ENCODE measurements at places on chromosomes 5 and 9.

DNA sequence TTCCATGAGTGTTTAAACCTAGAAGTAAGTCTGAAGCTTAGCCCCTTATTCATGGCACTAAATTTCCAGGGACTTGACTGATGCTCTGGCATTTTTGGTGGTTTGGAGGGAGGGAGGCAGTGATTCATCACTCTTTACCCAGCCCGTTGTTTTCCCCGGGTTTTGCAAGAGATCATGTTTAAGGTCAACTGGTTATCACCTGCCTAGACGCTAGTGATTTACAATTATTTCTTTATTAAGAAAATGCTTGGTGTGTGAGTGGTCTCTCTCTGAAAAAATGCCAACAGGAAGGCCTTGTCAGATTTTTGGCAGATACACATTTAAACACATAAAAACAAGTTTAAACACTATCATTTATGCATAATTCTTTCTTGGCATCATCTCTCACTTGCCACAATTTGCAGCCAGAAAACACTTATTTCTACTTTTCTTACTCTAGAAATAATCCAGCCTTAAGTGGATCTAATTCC lies 737.9 kb upstream of the ZNF608 start:
- DNase-seq: no peak

DNA sequence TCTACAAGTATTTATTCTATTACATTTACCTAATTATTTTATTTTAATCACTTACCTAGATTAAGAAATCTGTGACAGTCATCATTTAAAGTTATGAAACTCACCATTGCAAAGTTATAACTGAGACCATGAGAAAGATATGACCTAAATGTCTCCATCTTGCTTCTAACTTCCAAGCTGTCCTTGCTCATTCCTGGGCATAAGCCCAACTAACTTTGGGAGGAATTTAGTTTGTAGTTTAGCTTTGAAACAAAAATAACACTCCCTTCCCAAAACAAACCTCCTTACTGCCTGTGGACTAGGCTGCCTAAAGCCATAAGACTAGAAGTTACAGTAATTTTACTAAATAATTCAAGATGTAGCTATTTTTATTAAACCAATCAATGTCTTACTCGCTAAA lies 195.6 kb upstream of the RAI14 start:
- DNase-seq: no peak

GRCh38 chr5:141875795-141876627 lies 2.2 kb downstream of the PCDH1 start:
- DNase-seq: no peak

DNA sequence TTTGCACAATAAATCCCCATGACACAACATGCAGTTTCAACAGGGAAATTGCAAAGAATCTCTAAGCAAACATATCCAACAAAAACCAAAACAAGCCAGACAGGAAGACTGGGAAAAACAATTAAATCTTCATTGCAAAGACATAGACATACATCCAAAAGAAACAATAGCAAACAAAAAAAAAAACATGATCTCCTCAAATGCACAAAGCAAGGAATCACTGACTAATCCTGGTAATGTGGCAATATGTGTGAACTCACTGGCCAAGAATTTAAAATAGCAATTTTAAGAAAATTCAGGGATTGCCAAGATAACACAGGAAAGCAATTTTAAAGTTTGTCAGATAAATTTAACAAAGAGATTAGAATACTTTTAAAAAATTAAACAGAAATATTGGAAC lies 520.1 kb upstream of the SMC2 start:
- DNase-seq: no peak

DNA sequence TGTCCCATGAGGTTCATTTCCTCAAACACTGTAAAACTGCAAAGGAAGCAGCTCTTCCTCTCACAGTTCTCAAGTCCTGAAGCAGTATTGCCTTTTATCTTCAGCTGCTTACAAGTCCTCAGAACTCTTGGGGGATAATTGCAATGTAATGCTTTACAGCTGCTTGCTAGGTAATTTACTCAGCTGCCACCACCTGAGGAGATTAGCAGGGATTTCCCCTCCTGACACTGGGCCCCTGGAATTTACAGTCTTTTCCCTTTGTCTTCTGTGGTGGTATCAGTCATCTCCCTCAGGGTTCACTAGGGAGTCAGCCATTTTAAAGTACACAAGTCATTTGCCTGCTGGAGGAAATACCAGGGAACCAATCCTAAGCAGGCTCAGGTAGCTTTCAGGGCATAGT lies 754.3 kb upstream of the GRAMD2B start:
- DNase-seq: no peak

DNA sequence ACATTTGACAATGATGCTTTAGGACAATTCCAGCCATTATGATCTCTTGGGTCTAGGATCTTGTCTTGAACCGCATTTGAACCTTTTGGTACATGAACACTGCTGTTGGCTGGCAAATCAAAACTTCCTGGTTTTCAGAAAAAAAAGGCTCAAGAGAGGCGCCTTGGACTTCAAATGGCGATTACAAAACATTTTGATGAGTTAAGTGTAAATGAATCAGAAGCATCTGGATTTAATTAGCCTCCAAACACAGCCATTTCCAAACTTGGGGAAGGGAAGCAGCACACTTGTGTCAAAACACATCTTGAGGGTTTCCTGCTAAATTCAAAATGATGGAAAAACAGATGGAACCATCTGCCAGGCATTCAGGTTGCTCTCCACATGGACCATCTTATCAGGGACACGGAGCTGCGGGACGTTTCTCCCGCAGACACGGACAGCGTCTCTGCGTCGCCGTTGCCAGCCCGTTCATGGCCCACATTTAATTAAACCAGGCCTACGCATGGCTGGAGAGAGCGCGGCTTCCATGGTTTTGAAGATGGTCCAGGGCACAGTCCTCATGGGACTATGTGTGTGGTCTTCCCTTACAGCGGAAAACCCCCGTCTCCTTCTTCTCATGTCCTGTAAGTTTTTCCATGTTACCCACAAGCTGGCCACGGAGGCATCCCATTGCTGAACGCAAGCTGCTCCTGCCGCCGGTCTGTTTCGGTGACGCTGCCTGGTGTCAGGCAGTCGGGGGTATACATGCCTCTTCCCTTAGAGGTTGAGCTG lies 55.8 kb upstream of the PTCH1 start:
- no peak for DNase-seq

- no peak for DNase-seq
These were observed 59.8 kb downstream of the SH3RF2 start for GRCh38 chr5:145996135-145996534.

- DNase-seq: peak; percentile 28
These were observed 3.3 kb upstream of the LHX2 start for GRCh38 chr9:124008303-124008693.

DNA sequence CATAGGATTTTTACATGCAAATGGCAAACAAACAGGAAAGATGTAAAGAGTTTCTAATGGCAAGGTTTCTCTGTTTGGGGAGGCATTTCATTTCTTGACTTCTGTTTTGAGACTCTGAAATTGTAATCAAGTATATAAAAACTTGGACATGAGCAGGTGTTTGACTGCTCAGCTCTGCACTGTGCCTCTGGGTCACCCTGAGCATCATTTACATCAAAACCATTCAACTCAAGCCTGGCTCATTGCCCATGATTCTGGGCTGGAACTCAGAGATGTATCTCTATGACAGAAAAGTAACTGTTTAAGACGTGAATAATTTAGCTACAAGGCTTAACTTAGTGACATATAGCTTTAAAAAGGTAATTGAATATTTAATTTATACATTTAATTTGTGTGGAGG lies 1402.4 kb upstream of the NUDT12 start:
- DNase-seq: no peak

DNA sequence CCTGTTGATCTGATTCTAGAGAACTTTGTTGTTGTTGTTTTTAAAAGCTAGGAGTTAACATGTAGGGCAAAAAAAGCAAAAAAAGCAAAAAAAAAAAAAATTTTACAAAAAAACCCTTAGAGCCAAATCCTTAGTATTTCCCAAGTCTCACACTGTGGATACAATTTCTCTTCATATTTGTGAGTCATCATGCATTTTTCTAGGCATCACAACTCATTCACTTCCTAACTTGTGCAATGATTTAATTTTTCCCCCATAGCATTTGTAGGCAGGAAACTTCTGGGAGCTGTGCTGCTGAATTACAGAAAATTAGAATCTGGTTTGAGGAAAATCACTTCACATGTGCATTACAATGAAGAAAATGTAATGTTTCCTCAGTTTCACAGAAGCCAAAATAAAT lies 91.9 kb downstream of the MARCHF3 start:
- no peak for DNase-seq

DNA sequence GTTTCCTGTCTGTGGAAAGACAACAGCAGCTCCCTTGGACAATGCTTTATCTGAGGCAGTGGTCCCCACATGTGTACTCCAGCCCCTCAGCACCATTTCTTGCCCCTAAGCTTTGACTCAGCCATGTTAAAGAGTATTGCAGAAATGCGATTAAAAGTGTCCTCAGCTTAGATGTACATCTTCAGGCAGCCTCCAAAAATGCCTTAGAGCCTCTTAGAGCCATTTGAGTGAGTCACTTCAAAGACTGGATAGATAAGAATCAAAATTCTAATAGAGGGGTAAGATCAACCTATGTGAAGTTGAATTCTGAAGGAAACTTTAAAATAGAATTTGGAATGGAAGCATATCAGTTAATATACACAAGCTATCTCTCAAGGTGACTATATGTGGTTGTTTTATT lies 296.3 kb downstream of the ADAMTS6 start:
- DNase-seq: no peak

DNA sequence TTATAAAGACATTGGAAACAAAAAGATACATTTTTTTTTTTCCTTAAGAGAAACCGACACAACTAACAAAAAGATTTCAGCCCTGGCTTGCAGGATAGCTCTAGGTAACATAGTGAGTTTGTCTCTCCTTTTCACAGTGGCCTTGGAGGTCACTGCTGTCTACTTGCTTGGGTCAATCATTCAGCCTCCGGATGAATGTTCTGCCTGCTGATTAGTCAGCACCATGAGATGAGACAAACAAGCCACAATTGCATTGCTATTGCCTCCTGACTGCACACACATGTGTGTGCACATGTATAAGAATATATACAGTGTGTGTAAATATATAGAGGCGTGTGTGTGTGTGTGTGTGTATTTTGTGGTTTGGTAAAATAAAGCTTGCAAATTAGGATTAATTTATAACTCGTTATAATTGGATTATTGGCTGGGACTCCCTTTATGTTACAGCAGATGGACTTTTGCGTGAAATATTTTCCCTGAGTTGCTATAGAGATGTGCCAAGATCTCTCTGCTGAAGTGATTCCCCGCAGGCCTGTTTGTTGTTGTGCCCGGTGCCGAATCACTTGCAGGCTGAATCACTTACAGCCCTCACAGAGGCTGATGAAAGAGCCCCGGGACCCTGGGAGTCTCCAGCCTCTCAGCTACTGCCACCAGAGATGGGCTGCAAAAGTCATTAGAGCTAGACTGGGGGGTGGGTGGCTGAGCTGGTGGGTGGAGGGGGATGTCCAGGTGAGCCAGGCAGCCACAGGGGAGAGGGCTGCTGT lies 161.2 kb downstream of the FGF18 start:
- DNase-seq: no peak

- no peak for DNase-seq
These were observed 32.9 kb downstream of the NDST1 start for GRCh38 chr5:150540615-150541396.

- no peak for DNase-seq
These were observed 10.0 kb downstream of the NKD2 start for GRCh38 chr5:1018596-1018995.

- DNase-seq: no peak
These were observed 8.0 kb downstream of the AFAP1L1 start for GRCh38 chr5:149279661-149280060.

- peak; percentile 21 for DNase-seq
These were observed 389.6 kb downstream of the SEMA5A start for GRCh38 chr5:9156282-9156681.

DNA sequence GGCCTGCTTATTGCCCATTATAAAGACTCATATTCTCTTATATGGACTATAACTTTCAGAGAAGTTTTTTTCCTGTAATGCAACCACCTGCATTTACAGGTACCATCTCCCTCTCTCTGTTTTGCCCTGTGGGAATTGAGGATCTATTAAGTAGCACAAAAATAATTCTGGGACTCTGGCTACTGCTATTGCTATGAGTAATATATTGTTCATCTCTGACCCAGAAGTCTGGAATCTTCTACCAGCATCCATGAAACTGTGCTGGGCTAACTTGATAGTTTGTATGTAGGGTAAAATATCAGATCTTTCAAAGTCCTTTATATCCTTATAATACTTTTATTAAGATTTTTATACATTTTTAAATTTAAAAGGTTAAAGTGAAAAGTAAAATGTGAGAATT lies 607.2 kb downstream of the EFNA5 start:
- no peak for DNase-seq

GRCh38 chr5:115455301-115455707 lies 89.3 kb downstream of the FEM1C start:
- no peak for DNase-seq

- DNase-seq: no peak
These were observed 35.5 kb upstream of the ASS1 start for GRCh38 chr9:130409246-130409645.

DNA sequence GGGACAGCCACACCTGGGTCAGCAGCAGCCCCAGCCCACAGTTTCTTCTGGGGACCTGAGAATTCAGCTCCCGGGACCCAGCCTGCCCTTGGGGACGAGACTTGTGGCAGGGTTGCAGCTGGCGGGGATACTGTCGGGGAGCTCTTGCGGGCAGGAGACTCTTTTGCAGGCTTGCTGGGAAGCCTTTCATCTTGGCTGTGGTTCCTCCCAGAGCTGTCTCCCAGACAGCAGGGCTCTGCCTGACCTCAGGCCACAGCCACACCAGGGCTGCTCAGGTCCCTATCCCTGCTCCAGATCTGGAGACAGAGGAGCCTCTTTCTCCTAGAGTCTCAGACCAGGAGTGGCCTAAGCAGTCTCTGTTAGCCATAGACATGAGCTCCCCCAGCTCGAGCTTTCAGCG lies 4.7 kb upstream of the MYMK start:
- DNase-seq: no peak

DNA sequence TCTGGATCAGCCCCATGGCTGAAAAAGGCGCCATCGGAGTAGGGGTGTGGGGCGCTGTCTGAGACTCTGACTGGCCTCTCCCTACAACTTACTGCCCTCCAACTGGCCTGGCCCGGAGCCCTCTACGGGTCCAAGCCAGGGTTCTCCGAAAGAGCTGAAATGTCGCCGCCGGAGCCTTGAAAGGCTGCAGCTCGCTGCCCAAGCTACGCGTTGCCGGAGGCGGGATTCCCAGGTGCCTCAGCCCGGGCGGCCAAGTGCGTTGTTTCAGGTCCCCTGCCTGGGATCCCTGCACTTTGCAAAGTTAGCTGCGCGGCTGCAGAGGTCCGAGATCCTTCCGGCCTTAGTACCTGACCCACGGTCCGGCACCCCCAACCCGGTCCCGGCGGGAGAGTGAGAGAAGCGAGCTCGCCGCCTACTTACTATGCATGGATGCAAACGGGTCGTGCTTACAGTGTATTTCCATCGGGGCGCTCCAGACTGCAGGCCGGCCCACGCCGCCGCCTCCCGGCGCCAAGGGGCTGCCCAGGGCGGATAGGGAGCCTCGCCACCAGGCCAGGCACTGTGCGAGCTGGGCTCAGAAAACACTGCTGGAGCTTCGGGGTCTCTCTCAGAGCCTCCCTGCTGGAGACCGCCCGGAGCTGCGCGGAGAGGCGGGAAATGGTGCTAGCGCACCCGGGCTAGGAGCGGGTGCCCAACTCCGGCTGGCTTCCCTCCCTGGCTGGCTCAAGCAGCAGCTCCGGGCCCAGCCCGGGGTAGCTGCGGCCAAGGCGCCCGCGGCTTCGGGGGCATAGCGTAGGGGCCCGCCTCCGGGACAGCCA lies 7.7 kb downstream of the PAX5 start:
- DNase-seq: peak; percentile 57

GRCh38 chr9:113184539-113184938 lies 33.7 kb downstream of the SLC31A2 start:
- no peak for DNase-seq
